GM03348 (cell line): ENCODE measurements at places on chromosomes 1 and 21.

- DNase-seq, result peak; percentile 96
Observed at GRCh38 chr1:228212966-228213844, 5.4 kb downstream of the OBSCN start.

DNA sequence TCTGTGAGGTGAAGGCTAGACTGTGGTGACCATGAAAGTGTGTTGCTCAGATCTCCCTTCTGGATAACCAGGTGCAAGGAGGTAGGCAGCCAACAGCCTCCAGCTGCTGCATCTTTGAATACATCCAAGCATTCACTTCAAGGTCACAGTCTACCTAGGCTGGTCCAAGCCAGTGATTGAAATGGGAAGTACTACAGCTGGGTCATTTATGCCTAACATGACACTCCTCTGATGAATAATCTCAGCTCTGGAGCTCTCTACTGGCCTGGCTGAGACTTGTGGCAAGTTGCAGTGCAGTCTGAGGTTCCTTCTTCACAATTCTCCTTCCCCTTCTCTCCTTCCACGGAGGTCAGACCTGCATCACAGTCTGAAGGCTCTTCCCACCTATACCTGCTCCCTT lies 35.0 kb upstream of the ARHGAP29 start:
- DNase-seq, result no peak

DNA sequence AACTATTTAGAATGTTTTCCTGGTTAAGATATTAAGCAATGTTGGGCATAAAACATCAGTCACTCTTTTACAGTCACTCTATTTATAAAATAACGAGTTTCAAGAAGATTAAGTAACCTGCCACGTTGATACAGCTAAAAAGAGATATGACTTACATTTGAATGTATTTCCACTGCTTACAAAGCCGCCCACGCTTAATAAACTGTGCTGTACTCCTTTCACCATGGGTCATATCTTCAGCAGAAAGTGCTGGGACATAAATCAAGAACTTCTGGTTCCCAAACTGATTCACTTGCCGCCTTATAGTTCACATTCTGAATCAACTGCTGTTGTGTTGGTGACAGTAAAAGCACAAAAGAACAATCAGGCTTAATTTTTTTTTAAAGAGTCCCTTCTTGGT lies 666.7 kb downstream of the NCAM2 start:
- DNase-seq, result no peak

GRCh38 chr1:77400781-77401180 lies 119.0 kb downstream of the AK5 start:
- no peak for DNase-seq

- peak; percentile 68 for DNase-seq
Observed at GRCh38 chr1:156359973-156360372, 9.0 kb upstream of the RHBG start.

GRCh38 chr1:78047106-78047505 lies 1.3 kb downstream of the GIPC2 start:
- DNase-seq, result no peak

DNA sequence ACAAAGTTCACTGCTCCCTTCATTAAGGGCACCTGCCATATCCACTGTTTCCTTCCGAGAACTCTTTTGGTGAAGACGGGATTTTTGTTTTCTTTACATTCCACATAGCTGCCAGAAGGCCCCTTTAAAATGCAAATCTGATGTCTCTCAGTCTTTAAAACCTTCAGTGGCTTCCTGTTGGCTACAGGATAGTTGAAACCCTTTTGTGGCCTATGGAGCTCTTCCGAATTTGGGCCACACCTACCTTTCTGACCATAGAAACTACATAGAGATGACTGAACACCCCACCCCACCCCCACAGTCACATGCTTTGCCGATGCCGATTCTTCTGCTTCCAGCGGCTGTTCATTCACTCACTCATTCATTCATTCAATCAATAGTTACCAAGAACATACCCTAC lies 502.6 kb downstream of the KIF26B start:
- no peak for DNase-seq

DNA sequence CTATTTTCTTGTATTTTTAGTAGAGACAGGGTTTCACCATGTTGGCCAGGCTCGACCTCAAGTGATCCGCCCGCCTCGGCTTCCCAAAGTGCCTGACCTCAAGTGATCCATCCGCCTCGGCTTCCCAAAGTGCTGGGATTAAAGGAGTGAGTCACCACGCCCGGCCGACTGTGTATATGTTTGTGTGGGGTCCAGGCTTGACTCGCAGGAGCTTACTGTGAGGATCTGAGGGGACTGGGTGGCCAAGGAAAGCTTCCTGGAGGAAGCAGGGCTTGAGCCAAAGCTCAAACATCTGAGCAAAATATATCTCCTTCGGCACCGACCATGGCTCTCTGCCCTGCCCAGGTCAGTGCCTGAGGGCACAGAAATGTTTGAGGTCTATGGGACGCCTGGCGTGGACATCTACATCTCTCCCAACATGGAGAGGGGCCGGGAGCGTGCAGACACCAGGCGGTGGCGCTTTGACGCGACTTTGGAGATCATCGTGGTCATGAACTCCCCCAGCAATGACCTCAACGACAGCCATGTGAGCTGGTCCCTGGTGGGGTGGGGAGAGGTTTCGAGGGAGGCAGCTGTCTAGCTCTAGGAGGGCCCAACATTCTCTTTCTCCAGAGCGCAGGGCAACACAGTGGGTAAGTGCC lies 10.5 kb downstream of the PADI3 start:
- no peak for DNase-seq

- DNase-seq, result no peak
Observed at GRCh38 chr1:243725846-243726245, 124.2 kb downstream of the AKT3 start.

DNA sequence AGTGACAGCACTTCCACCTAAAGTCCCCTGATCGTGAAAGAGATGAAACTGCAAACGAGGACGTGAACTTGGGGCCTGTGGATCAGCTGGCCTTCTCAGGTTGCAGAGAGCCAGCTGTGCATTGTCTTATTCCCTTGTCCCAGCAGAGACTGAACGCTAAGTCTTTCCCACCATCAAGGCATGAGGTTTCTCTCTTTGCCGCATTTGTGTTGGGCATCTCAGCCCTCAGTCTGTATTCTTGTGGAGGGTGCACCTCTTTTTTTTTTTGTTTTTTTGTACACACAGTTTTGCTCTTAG lies 71.4 kb downstream of the KIF26B start:
- no peak for DNase-seq

- DNase-seq, result no peak
Observed at GRCh38 chr1:244230470-244230869, 179.4 kb downstream of the ZBTB18 start.

- DNase-seq, result no peak
Observed at GRCh38 chr1:93611668-93612067, 70.0 kb downstream of the BCAR3 start.

GRCh38 chr1:8217011-8217711 lies 100.8 kb upstream of the SLC45A1 start:
- peak; percentile 65 for DNase-seq

DNA sequence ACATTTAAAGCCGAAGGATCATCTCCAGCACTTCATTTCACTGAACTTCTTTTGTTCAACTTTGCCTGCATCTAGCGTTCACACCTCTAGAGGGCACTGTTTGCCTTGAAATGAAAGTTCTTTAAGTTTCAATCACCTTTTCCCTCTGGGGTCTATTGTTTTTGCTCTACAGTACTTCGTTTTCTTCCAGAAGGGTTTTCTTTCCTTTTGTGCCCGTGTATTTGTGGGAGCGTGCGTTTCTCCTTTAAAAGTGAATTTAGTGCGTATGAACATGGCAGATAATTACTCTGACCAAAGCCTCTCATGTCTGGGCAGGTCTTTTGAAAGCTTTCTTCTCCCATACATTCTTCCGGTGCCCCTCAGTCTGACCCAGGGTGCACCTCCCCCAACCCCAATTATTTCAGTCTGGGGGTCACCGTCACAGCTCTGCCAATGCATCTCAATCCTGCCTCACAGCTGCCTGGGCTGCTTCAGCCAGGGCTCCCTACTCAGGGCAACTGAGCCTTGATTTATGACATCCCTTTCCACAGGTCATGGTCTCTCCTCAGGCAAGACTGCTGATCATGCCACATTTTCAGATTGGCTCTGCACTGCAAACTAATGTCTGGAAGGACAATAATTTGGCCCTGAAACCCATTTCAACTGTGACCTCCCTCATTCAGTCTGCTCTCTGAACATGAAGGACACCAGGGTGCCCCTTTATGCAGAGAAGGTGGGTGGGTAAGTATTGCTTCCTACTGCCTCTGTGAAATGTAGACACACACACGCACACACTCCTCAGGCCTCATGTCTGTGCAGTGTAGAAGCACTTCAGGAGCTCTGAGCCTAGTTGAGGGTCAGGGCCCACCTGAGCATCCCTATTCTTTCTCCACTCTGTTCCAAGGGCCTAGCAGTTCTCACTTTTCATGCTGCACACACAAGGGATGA lies 88.6 kb downstream of the NUF2 start:
- DNase-seq, result peak; percentile 58

- DNase-seq, result no peak
Observed at GRCh38 chr1:101260556-101261350, 23.9 kb downstream of the S1PR1 start.

- no peak for DNase-seq
Observed at GRCh38 chr1:37175666-37176215, 141.4 kb upstream of the GRIK3 start.

GRCh38 chr1:189697113-189697512 lies 780.6 kb downstream of the BRINP3 start:
- DNase-seq, result no peak

- DNase-seq, result no peak
Observed at GRCh38 chr1:40927781-40928180, 51.7 kb upstream of the CTPS1 start.

- DNase-seq, result peak; percentile 57
Observed at GRCh38 chr1:27491748-27492700, 2.1 kb upstream of the WASF2 start.

DNA sequence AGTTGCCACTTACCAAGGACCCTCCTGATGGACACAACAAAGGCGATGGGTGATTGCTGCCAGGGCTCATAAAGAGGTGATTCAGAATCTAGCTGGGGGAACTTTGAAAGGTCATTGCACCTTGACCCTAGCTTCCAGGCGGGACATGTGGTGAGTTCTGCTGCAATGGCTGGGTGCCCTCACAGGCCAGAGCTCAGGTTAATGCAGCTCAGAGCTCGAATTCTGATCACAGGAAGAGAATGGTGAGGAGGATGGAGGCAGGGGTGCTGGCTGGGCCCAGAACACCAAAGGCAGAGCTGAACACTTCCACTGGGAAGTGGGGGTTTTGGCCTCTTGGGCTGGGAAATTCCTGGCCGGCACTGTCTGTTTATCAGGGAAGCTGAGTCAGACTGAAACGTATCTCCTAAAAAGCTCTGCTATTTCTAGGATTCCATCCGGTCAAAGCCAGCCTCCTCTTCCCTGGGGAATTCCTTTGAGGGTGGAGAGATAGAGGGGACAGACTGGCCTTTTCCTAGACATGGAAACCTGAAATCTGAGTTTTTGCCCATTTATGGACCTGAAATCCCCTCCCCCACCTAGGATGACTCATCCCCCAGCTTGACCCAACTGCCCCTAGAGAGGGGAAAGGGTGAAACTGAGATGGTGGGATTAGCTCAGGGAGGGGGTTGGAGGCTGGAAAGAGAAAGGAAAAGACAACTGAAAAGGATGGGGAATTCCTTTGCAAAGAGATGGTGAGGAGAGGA lies 27.2 kb downstream of the NUAK2 start:
- peak; percentile 84 for DNase-seq

GRCh38 chr1:34231441-34231840 lies 54.7 kb downstream of the C1orf94 start:
- DNase-seq, result no peak

DNA sequence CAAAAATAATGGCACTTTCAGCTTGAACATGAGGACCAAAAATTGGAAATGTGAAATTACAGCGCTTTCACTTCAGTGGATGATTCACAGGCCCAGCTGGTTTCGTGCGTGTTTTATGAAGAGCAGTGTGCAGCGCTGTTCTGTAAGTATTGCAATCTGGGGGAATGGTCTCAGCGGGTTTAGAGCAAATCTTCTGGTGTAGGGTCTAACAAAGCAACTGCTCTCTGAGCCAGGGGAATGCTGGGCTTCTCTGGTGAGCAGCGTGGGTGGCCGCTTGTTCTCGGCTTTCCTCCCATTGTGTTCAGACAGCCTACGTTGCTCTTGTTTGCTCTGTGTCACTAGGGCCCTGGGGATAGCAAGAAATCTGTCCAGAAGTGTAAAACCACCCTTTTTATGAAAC lies 42.4 kb upstream of the GADD45A start:
- peak; percentile 29 for DNase-seq

- peak; percentile 46 for DNase-seq
Observed at GRCh38 chr1:155125946-155126555, 1.6 kb upstream of the EFNA1 start.

DNA sequence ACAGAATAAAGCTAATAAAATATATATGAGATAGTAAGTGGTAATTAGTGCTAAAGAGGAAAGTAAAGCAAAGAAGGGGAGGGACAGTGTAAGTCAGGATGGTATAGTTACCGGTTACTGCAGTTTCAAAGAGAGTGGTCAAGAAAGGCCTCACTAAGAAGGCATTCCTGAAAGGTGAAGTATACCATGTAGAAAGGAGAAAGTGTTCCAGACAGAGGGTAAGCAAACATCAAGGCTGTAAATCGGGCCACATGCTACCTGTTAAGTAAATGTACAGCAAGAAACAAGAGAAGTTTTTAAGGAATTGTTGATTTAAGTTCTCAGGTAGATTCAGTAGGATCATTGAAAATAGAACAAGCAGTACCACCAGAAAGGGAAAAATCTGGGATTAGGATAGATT lies 9.7 kb downstream of the DESI2 start:
- no peak for DNase-seq

GRCh38 chr1:84037758-84038611 lies 39.1 kb upstream of the TTLL7 start:
- DNase-seq, result no peak

GRCh38 chr1:2317230-2318065 lies 73.9 kb downstream of the MORN1 start:
- DNase-seq, result no peak

DNA sequence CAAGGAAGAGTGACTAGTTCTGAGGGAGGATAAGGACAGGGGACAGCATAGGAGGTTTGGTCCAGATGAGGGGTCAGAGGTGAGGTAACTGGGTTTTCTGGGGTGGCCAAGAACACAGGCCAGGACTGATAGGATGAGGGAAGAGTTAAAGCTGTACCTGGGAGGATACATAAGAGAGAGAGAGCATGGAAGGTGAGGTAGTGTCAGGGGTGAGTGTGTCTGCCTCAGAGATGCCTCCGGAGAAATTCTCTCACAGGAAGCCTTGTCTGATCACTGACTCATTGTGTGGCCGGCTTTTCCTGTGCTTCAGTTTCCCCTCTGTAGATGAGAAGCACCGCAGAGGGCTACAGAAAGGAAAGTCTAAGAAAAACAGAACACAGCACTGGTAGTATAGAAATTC lies 40.2 kb downstream of the FASLG start:
- no peak for DNase-seq

GRCh38 chr1:210076620-210077019 lies 138.6 kb downstream of the SYT14 start:
- DNase-seq, result no peak

DNA sequence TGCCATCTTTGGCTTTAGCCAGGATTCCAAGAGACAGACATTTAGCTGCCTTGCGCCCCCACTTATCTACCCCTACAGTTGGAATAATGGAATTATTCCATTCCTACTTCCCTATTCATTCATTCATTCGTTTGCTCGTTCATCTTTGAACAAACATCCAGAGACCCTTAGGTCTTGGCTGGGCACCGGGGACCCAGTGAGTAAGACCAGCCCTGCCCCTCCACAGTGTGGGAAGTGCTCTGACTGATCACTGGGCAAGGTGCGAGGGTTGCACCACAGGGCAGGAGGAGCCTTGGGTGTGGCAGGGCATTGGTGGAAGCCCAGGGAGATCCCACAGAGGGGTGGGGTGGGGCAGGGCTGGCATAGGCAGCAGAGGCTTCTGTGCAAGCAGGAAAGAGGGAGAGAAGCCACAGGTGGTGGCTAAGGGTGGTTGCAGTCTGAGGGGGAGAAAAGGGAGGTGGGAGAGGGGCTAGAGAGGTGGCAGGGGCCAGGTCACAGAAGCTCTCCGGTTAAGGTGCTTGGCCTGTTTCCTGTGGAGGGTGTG lies 35.0 kb upstream of the TMEM61 start:
- DNase-seq, result no peak
